ENCODE measurements at places on chromosomes 12 and 14. TPM values are rescaled to one million over a fixed set of nuclear protein-coding genes. Genes with fewer than 3 reads are reported as not detected.

- DNase-seq, result no peak
Observed at GRCh38 chr14:49999146-49999761, 106.4 kb downstream of the ARF6 start.

DNA sequence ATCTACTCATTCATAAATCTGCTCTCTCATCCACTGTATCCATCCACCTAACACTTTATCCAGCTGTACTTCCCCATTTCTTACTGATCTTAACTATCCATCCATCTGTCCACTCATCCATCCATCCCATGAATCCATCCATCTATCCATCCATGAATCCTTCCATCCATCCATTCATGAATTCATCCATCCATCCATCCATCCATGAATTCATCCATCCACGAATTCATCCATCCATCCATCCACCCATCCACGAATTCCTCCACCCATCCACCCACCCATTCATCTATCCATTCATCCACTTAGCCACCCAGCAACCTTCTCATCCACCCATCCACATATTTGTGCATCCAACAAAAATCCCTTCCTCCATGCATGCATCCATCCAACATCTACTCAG is 128.6 kb upstream of the MYL2 start:
- no peak for DNase-seq

GRCh38 chr12:22657538-22657937 is 32.6 kb downstream of the ETNK1 start:
- DNase-seq, result no peak

- DNase-seq, result no peak
Observed at GRCh38 chr14:37081218-37081617, 91.2 kb downstream of the SLC25A21 start.

GRCh38 chr14:67311868-67312267 is 47.7 kb downstream of the ATP6V1D start:
- DNase-seq, result no peak

DNA sequence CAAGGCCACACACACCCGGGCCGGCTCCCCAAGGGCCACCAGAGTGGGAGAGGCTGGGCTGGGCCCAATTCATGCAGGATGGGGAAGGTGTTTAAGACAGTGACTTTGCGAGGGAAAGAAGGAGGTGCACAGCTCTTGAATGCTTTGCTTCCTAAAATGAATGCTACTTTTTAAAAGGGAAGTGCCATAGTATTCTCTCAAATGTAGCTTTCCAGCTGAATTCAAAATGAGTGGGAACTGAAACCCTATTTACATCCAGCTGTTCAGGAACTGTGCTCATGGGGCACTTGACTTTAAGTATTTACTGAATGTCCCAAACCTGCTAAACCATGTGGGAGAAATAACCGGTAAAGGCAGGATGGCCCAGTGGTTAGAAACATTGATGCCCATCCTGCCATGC is 7.6 kb downstream of the ITPK1 start:
- no peak for DNase-seq

DNA sequence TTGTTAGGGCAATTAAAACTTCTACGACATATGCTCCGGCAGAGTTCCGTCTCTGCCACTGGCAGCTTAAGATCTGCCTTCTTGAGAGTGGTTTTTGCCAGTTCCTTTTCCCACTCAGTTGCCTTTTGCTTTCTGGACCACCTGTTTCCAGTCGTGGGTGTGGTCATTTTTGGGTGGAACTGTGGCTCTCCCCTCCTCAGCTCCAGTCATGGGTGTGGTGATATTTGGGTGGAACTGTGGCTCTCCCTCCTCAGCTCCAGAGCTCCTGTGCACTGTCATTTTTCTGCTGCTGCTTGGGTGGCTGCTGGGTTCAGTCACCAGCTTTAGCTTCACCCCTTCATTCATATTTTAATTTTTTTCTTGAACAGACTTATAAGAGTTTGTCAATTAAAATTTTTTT is 25.3 kb downstream of the WDR20 start:
- no peak for DNase-seq

DNA sequence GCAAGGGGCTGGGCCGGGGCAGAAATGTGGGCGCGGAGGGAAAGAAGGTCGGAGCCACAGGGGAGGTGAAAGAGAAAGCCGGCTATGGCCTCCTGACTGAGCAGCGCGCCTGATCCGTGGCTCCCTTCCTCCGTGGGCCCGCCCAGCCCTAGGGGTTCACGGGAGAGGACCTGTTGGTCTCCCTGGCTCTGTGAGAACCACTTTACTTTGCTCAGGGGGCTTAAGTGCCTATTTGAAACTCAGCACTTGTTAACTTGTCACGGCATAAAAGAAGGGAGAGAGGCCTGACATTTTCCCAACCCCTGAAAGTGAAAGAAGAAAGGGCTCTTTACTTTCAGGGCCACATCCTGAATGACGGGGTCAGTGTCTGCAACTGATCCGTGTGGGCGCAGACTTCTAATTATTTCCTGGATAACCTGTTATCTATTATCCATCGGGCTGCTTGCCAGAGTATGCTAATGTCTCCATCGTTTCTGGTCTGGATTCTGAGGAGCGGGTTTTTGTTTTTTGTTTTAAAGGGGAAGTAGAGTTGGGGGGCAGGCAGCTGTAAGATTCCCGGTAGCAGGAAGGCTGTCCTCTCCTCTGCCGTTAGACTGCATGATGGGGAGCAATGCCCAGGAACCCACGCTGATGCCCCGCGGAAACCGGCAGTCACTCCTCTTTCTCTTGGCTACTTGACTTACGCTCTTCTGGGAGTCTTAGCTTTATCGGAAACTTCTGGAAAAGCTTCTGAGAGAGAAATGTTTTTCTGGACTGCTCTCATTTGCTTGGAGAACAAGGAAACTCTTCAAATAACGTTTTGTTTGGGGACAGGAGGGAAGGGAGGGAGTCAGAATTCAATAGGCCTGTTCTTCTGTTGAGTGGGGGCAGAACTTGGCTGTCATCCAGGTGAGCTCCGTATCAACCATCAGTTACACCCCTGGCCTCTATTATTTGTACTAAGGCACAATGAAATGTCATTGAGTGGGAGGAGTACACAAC is 127.7 kb upstream of the MAX start:
- peak; percentile 49 for DNase-seq

DNA sequence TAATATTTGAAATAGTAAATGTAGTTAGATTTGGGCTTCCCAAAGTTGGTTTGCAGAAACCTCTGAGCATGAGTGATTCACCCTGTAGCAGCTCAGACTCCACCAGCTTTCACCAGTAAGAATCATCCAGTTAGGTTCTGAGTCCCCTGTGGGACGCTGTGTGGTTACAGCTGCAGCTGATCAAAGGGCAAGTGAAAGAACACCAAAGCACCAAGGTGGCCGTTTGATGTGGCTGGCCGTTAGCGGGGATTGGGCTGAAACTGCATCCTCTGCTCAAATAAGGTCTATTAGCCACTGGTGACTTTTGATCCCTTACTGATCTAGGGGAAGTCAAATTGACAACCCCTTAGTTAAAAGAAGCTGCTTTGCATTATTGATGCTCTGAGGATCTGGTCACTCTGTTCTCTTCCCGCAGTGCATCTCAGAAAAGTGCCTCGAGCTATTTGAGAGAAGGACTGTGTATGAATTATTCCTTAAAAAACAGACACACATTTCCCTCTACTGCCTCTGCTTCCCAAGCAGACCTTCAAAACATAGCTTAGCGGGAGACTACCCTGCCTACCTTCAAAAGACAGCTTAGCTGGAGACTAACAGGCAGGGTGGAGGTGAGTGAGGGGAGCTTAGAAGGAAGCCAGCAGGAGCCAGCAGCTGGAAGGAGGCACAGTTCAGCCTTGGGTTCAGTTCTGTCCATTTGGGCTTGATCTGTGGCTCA is 3.7 kb downstream of the ABHD12B start:
- no peak for DNase-seq

GRCh38 chr14:50835280-50835679 is 4.3 kb upstream of the NIN start:
- DNase-seq, result no peak

DNA sequence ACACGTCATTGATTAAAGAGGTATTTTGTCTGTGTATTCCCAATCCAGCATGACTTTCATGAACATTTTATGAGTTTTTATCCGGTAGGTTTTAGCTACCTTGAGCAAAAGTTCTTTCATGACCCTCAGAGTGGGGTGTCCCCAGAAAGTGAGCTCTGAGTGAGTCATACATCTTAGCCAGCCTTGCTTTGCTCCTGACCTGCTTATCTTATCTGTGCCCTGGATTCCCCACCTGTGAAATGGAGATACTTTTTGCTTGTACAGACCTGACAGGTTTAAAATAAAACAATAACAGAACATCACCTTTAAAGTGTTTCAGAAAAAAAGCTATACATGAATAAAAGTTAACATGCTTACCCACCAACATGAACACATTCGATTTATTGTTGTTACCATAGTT is 202.8 kb upstream of the SOX5 start:
- no peak for DNase-seq

- peak; percentile 45 for DNase-seq
Observed at GRCh38 chr12:95385246-95386035, 88.5 kb upstream of the METAP2 start.

DNA sequence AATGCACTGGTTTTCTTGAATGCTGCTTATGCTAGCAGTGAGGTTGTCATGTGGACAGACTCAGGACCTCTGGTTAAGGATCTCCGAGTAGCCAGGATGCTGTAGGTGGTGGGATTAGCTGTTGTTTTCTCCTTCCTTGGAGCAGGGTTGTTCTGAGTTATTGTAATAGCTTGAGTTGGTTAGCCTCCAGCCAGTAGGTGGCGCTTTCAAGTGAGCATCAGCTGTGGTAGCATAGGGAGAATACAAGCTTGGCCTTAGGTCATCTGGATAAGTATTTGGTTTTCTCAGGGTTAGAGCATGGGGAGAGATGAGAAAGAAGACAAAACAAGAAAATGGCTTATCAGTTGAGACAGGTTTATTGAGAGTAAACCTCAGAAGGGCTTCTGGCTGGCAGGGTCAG is 299.7 kb upstream of the FBXO33 start:
- no peak for DNase-seq

GRCh38 chr12:101962486-101962885 is 85.1 kb downstream of the DRAM1 start:
- DNase-seq, result peak; percentile 56

GRCh38 chr14:35865611-35866324 is 39.6 kb downstream of the BRMS1L start:
- no peak for DNase-seq

- no peak for DNase-seq
Observed at GRCh38 chr12:132899033-132899432, 11.6 kb upstream of the CHFR start.

GRCh38 chr12:123055281-123055766 is 74.8 kb downstream of the ARL6IP4 start:
- no peak for DNase-seq

DNA sequence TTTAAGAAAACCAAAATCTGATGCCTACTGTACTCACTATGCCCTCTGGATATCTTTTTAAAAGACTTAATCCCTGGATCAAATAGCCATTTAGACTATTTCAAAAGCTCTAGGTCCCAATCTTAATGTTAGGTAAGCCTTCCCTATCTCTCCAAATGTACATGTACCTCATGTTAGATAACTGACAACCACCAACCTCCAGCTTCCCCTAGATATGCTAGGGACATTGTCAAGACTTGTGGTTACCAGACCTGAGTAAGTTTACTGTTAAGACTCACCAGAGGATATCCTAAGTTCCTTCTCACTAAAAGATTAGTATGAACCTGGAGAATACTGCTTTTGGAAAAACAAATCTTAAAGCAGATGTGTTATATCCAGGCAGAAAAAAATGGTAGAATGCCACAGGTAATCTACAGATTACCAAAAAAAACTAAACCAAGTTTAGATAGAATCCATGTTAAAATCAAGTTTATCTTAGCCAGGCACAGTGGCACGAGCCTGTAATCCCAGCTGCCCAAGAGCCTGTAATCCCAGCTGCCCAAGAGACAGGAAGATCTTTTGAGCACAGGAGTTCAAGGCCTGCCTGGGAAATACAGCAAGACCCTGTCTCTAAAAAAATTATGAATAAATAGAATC is 9.7 kb downstream of the NAP1L1 start:
- DNase-seq, result no peak

DNA sequence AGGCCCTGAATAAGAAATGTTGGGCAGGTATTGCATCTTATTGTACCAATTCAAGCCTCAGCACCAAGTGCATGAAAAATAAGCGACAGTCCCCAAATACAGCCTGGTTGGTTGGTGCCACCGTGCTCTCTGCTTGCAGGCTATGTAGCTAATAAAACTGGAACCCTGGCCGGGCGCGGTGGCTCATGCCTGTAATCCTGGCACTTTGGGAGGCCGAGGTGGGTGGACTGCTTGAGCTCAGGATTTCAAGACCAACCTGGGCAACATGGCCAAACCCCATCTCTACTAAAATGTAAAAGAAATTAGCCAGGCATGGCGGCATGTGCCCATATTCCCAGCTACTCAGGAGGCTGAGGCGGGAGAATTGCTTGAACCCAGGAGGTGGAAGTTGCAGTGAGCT is 25.5 kb downstream of the FOXN3 start:
- no peak for DNase-seq

GRCh38 chr14:22539831-22540230 is 49.2 kb downstream of the DAD1 start:
- DNase-seq, result no peak

- DNase-seq, result no peak
Observed at GRCh38 chr12:124727922-124728321, 135.7 kb downstream of the SCARB1 start.

DNA sequence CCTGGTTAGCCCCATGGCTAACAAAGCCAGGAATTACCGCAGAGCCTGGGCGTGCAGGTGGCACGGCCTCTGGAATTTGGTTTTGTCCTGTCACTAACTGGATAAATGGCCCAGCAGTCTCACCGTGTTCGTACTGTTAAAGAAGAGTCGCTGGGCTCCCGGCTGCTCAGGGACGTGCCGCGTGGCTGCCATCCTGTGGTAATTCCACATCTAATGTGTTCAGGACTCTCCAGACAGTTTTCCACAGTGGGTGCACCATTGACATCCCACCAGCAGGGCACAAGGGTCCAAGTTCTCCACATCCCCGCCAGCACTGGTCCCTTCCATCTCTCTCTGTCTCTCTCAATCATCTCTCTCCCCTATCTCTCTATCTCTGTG is 19.6 kb downstream of the NOC4L start:
- DNase-seq, result no peak

Gene CCDC38
- polyA plus RNA-seq, result 0.28 TPM

Gene RNASE3
- polyA plus RNA-seq, result 0.44 TPM

Gene PPP4R4
- polyA plus RNA-seq, result 0.54 TPM

Gene CEP170B
- polyA plus RNA-seq, result 11.2 TPM

Gene SLC17A8
- 2.5 TPM for polyA plus RNA-seq

Gene TMEM63C
- polyA plus RNA-seq, result 0.29 TPM

Gene CHST11
- polyA plus RNA-seq, result 8.6 TPM

Gene SMIM41
- polyA plus RNA-seq, result 2.2 TPM

Gene IKZF4
- 23.1 TPM for polyA plus RNA-seq

Gene HOTAIR
- not detected for polyA plus RNA-seq

Gene NYNRIN
- polyA plus RNA-seq, result 83.8 TPM

Gene PRIMA1
- polyA plus RNA-seq, result 1.8 TPM

Gene RD3L
- 0.25 TPM for polyA plus RNA-seq

Gene SIX4
- polyA plus RNA-seq, result 6.8 TPM

Gene PTCSC3
- polyA plus RNA-seq, result 2.4 TPM

Gene TMEM30B
- polyA plus RNA-seq, result 19.4 TPM
